ENCODE measurements at places on chromosomes 2 and 18.

- no peak for DNase-seq
Observed at GRCh38 chr2:16105669-16106281, 165.4 kb downstream of the MYCN start.

DNA sequence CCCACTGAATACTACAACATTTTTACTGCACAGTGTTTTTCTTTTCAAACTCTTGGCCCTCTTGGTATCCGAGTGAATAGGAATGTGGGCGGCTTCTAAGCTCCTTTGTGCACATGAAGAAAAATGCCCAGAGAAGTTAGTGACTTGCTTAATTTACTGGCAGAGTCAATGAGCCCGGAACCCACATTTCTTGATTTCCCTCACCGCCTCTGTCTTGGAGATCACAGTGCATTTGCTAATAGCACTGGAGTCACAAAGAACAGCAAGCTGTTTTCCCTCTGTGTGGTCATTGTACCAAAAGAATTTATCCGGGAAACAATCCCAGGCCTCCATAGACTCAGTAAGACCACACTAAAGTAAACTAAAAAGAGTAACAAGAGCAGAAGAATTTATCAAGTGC, 18.9 kb downstream of the STON1 start:
- DNase-seq, result no peak

- DNase-seq, result no peak
Observed at GRCh38 chr2:14944562-14945346, 312.2 kb downstream of the LRATD1 start.

DNA sequence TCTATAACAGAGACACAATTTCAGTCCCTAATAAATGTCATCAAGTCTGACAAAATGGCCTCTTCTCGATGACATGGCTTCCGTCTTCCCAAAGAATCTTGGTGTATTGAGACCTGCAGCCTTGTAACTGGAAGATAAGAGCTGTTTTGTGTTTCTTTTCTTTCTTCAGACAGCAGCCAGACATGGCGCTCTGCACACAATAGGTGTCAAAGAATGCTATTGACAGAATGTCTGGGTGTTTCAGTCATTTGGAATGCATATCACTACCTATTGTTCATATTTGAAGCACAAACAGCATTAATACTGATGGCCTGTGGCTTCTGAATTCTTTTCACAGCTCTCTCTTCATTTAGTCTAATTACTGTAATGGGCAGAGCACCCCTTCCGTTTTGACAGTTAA, 344.8 kb downstream of the RPRM start:
- DNase-seq, result no peak

GRCh38 chr18:50398947-50399346, 24.1 kb downstream of the SKA1 start:
- no peak for DNase-seq

DNA sequence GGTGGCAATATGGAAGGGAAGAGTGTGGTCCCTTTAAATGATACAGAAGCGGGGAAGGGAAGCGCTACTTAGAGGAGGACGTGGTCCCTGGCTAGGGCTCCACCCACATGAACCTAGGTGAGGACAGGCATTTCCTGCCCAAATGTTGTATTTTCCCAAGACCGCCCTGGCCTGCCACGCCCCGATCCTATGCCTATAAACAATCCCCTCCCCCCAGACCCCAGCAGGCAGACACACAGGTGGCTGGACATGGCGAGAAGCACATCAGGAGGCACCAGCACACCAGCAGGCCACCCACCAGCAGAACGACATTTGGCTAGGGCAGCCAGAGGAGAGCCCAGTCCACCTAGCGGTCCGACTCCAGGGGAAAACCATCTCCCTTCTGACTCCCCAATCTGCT, 47.2 kb downstream of the METTL8 start:
- DNase-seq, result no peak

DNA sequence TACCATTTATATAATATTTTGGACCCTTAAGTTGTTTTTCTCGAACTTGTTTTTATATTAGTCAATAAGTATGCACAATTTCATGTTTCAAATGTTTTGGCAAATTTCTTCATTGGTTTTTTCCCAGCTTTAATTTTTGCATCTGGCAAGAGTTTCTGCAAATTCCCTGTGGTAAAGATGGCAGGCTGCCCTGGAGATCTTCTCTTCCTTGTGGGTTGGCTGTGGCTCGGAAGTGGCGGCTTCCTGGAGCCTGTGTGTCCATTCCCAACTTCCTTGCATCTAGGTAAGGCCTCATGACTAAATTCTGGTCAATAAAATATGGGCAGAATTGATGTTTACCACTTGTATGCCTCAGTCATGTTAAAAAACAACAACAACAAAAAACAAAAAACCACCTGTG, 818.6 kb downstream of the EPHA4 start:
- DNase-seq, result no peak

DNA sequence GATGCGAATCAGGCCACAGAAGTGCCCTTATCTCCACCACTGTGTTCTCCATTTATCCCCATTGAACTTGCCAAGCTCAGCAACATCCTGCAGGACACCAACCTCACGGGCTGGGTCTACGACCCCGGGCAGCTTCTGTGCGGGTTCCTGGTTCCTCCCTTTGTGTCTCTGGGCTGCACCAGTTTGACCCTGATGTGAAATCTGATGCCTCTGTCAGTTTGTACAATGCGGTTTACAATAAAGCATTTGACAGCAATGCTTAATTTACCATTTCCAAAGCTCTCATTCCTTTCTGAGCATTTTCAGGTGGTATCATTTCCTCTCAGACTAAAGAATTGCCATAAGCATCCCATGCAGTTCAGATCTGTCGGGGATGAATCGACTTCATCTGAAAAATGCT, 3.3 kb upstream of the TMEM18 start:
- DNase-seq, result no peak

DNA sequence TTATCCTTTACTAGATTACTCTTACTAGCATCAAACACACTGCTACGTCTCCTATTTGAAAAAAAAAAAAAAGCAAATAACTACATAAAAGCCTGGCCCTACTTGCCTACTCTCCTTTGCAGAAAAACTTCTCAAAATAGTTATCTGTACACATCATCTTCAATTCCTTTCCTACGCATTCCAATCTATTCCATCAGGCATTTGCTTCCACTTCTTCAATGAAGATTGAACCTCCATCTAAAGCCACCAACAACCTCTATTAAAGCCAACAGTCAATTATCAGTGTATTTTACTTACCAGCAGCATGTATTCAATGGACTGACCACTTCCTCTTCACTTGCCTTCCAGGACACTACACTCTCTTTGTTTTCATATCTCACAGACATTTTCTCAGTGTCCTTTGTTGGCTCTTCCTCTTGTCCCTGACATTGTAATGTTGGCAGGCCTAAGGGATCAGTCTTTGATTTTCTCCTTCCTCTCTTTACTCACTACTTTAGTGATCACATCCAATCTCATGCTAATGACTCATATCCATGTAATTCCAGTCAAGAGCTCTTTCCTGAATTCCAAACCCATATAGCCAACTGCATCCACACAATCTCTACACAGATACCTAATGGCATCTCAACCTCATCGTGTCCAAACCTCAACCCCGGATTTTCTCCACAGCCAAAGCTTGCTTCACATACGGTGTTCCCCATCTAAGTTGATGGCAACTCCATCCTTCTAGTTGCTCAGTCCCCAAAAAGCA, 131.3 kb downstream of the CCDC148 start:
- DNase-seq, result no peak

- DNase-seq, result no peak
Observed at GRCh38 chr18:54094474-54094873, 130.0 kb downstream of the MBD2 start.

- no peak for DNase-seq
Observed at GRCh38 chr2:64686283-64686956, 32.7 kb upstream of the SERTAD2 start.

DNA sequence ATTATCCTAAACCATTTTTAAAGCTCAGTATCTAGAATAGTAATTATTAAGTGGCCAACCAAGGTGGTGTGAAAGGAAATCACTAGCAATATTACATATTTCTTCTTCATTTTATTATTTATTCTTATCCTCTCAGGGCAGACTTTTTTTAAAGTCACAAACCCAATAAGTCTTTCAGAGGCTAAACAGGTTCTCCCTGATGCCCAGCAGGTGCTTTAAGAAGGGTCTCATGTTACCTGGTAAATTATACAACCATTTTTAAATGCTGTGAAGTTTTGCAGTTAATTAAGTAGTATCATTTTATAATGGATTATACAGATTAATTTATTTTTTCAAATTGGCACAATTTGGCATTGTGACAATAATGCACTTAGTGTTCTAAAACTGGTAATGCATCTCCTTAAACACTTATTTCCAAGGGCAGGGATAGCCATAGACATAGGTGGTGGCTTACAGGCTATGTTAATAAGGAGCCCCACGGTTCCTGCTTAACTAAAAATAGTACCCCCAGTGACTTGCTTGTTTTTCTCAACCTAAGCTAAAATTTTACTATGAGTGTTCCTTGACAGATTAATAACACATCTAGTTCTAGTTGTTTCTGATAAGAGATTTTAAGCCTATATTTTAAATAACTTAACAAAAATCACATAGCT, 67.0 kb downstream of the PMS1 start:
- no peak for DNase-seq

- DNase-seq, result no peak
Observed at GRCh38 chr18:48270929-48271328, 138.3 kb downstream of the ZBTB7C start.

DNA sequence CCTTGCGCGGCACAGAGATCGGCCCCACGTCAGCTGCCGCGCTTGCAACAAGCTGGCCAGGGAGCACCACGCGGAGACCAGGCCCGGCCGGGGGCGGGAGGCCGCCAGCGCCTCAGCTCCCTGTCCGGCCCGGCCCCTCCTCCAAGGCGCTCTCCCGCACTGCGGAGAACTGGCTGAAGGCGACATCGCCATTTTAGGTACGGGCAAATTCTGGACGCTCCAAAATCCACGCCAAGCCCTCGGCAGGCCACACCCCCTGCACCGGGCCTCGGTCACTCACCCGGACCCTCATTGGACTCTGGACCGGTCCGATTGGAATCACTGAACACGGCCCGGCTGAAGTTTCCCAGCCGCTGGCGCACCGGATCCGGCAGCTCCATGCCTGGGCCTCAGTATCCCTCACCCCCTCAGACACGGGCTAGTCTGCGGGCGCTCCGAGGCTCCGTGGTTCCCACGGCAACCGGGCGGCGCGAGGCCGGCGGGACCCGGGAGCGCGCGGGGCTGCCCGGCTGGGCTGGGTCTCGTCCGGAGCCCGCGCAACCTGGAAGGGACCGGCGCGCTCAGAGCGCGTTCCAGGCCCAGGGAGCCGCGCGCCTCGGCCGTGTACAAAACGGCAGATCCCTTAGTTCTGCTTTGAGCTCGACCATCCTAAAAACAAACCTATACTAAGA, at the start of gene TMEM17:
TMEM17 (minus strand) TSS at position 446 of the 671 bp plus-strand sequence; CDS start at position 380, 66 bp downstream.
- DNase-seq, result peak; percentile 47

GRCh38 chr2:95344215-95344583, 47.1 kb downstream of the KCNIP3 start:
- no peak for DNase-seq

GRCh38 chr2:24329700-24330099, 30.6 kb downstream of the ITSN2 start:
- DNase-seq, result no peak

GRCh38 chr2:171521361-171522051, 768 bp upstream of the CYBRD1 start:
- DNase-seq, result no peak

DNA sequence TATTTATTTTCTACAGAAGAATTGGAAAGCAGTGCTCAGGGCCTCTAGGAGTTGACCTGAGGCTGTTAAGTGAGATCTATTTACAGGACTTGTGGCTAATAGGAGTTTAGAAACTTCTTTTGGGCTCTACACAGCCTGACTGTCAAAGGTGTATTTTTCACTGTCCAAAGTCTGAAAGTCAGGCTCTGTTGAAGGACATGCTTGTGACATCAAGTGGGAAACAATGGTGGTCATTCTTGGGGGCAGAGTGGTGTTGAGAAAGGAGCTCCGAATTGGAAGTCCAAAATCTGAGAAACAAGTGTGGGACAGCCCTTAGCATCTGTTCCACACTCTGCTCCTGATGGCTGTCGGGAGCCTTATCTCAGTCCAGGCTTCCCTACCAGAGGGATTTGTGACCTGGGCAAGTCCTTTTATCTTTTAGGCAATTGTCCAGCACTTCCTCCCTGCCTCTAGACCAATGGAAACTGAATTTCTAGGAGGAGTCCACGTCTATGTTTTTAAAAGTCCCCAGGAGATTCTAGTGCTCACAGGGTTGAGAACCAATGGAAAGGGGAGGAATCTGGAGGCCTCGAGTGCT, 76.4 kb downstream of the LIPG start:
- DNase-seq, result no peak

- no peak for DNase-seq
Observed at GRCh38 chr18:5518179-5518770, 25.5 kb downstream of the EPB41L3 start.

DNA sequence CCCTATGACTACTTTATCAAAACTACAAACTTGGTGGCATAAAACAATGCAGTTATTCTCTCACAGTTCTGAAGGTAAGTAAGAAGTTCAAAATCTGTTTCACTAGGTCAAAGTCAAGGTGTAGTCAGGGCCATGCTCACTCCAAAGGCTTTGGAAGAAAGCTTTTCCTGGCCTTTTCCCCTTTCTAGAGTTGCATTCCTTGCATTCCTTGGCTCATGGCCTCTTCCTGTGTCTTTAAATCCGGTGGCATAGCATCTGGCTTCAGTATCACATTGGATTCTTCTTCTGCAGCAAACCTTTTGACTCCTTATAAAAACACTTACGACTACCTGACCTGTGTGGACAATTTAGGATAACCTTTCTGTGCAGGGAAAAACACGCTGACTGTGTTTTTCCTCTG, 543.5 kb upstream of the HNMT start:
- no peak for DNase-seq

All from activated T-cell treated with anti-CD3 and anti-CD28 coated beads, Interleukin-2, amount 50 U/mL, for 72 hours (primary cell).